Suprapubic skin (tissue), 4 donors: ENCODE measurements at places on chromosomes 4 and X.

DNA sequence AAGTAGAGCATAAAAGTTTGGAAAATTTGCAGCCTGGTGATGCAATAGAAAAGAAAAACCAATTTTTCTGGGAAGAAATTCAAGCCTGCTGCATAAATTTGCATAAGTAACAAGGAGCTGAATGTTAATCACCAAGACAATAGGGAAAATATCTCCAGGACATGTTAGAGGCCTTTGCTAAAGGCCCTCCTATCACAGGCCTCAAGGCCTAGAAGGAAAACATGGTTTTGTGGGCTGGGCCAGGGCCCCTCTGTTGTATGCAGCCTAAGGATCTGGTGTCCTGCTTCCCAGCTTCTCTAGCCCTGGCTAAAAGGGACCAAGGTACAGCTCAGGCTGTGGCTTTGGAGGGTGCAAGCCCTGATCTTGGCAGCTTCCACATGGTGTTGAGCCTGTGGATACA lies 6.2 kb upstream of the RTL3 start:
- no peak for DNase-seq
- no peak overlapping the region for H3K4me3 ChIP-seq
- no peaks in the 10 kb centered on the region for H3K27me3 ChIP-seq
- no peaks in the 10 kb centered on the region for H3K4me1 ChIP-seq
- no peaks in the 10 kb centered on the region for H3K36me3 ChIP-seq

DNA sequence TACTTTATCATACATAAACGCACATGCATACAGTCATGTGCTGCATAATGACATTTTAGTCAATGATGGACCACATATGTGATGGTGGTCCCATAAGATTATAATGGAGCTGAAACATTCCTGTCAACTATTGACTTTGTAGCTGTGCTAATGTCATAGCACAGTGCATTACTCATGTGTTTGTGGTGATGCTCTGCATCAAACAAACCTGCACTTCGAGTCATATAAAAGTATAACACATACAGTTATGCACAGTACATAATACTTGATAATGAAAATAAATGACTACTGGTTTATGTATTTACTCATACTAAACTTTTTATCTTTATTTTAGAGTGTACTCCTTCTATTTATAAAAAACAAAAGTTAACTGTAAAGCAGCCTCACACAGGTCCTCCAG lies 60.5 kb upstream of the MCUB start:
- H3K27ac ChIP-seq = no peak overlapping the region

GRCh38 chr4:168335621-168336020 lies 17.1 kb upstream of the DDX60 start:
- H3K4me1 ChIP-seq = no peaks in the 10 kb centered on the region
- no peak for DNase-seq
- H3K4me3 ChIP-seq = no peak overlapping the region
- H3K27me3 ChIP-seq = no peaks in the 10 kb centered on the region

DNA sequence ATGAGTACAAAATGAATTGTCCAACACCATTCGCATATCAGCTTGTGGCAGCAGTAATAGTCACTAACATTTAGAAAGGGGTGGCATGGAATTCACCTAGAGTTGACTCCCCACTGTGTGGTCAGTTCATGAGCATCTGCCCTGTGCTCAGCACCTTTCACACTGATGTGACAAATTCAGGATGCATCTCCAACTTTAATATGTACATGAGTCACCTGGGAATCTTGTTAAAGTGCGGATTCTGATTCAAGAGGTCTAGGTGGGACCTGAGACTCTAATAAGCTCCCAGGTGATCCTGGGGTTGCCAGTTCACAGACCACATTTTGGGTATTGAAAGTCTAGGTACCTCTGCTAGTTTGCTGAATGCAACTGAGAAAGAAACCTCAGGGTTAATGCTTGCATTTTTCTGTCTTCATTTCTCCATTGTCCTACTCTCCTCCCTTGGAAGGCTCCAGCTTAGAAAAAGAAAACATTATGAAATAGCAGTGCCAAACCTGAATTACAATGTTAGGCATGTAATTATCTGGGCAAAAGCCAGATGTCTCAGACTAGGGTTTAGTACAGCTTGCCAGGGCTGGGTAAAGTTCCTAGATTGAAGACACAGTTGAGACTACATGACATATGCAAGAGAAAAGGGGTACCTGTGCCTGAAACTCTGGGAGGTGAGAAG lies 32.7 kb downstream of the TMSB4X start:
- no peaks in the 10 kb centered on the region for H3K27me3 ChIP-seq
- H3K4me1 ChIP-seq = peaks cover 18% of the 10 kb centered on the region
- DNase-seq = no peak
- no peak overlapping the region for H3K27ac ChIP-seq
- H3K4me3 ChIP-seq = no peak overlapping the region

DNA sequence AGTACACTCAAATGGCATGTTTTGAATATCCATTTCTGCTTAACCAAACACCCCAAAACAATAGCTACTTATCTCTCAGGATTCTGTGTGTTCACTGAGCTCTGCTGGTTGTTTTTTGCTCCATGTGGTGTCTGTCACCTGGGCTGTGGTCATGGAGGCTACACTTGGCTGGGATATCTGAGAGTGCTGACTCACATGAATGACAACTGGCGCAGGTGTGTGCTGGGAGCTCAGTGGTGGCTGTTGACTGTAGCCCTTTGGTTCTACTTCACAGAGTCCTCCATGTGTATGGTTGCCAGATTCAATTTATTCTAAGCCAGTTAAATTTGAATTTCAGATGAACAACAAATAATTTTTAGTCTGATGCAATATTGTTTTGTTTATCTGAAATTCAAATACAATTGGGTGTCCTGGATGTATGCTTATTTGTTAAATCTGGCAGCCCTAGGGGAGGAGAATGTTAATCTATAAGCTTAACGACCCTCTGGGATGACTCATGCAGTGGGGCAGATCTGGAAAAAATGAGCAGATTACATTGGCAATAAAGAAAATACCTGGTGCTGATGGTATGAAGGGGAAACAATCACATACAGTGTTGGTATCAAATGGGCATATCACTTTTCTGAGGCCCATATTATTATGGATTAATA lies 28.2 kb upstream of the TCEAL4 start:
- no peaks in the 10 kb centered on the region for H3K36me3 ChIP-seq
- no peaks in the 10 kb centered on the region for H3K4me1 ChIP-seq
- H3K27ac ChIP-seq = no peak overlapping the region
- H3K4me3 ChIP-seq = no peak overlapping the region
- no peaks in the 10 kb centered on the region for H3K27me3 ChIP-seq

DNA sequence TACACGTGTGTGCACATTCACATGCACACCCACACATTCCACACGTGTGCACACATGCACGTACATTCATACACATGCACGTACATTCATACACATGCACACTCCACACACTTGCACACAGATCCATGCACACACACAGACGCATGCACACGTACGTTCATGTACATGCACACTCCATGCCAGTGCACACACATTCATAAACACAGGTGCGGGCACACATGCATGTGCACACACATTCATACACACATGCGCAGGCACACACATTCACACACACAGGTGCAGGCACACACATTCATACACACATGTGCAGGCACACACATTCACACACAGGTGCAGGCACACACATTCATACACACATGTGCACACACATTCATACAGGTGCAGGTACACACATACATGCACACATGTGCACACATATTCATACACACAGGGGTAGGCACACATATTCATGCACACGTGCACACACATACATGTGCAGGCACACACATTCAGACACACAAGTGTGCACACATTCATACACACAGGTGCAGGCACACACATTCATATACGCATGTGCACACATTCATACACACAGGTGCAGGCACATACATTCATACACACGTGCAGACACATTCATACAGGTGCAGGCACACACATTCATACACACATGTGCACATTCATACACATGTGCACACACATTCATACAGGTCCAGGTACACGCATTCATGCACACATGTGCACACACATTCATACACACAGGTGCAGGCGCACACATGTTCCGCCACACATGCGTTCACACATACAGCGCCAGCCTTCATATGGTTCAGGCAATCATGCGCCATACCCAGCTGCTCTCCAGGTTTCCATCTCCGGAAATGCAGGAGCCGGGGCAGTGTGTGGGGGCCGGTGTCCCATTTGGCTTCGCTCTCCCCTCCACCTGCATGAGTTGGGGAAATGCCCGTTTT lies 124.8 kb downstream of the HMX1 start:
- H3K4me1 ChIP-seq = no peaks in the 10 kb centered on the region
- peaks cover 31% of the 10 kb centered on the region for H3K27me3 ChIP-seq
- no peaks in the 10 kb centered on the region for H3K36me3 ChIP-seq
- H3K27ac ChIP-seq = no peak overlapping the region
- no peak overlapping the region for H3K4me3 ChIP-seq

- H3K4me3 ChIP-seq = no peak overlapping the region
- H3K27ac ChIP-seq = no peak overlapping the region
- H3K27me3 ChIP-seq = no peaks in the 10 kb centered on the region
- no peaks in the 10 kb centered on the region for H3K36me3 ChIP-seq
Measured at GRCh38 chr4:42603862-42604261, 53.0 kb downstream of the ATP8A1 start.

DNA sequence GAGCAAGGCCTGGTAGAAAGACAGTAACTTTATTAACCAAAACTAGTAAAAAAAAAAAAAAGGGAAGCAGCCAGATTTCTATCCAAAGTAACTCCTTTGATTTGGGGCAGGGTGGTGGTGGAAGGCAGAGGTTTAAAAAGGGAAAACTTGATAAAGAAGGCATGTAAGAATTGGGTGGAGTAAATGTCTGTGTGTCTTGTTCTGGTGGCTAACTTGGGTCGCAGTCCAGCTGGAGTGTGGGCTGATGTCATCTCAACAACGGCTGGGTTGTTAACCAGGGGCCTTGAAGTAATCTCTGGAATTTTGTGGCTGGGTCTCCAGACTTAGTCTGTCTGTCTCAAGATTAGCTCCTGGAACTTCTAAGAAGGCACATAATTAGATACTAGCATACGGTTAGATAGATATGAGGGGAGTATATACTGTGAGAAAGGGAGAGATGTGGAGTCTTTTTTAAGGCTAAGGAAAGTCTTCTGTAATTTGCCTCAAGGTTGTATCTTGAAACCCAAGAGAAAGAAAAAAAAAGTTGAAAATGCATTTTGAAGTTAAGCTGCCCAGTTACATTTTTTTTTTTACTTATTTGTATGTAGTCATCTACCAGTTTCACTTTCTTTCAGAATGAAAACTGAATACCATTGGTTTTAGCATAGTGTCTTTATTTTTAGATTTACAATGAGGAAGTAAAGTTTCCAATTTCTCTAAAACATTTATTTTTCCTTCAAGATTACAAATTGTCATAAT lies 48.3 kb downstream of the MTHFD2L start:
- H3K27me3 ChIP-seq = no peaks in the 10 kb centered on the region
- H3K36me3 ChIP-seq = peaks cover 8% of the 10 kb centered on the region
- no peaks in the 10 kb centered on the region for H3K4me1 ChIP-seq
- DNase-seq = no peak

- H3K4me3 ChIP-seq = no peak overlapping the region
- H3K27me3 ChIP-seq = no peaks in the 10 kb centered on the region
- DNase-seq = no peak
- H3K4me1 ChIP-seq = no peaks in the 10 kb centered on the region
- no peak overlapping the region for H3K27ac ChIP-seq
- H3K36me3 ChIP-seq = no peaks in the 10 kb centered on the region
Measured at GRCh38 chr4:76457885-76458284, 22.9 kb downstream of the SHROOM3 start.

GRCh38 chr4:86184901-86185285 lies 175.0 kb downstream of the MAPK10 start:
- no peak overlapping the region for H3K4me3 ChIP-seq
- no peaks in the 10 kb centered on the region for H3K36me3 ChIP-seq
- DNase-seq = no peak
- H3K27ac ChIP-seq = no peak overlapping the region
- no peaks in the 10 kb centered on the region for H3K4me1 ChIP-seq
- no peaks in the 10 kb centered on the region for H3K27me3 ChIP-seq

- no peaks in the 10 kb centered on the region for H3K4me1 ChIP-seq
- no peaks in the 10 kb centered on the region for H3K36me3 ChIP-seq
- DNase-seq = no peak
- H3K27me3 ChIP-seq = no peaks in the 10 kb centered on the region
Measured at GRCh38 chrX:132831336-132831973, 127.0 kb downstream of the HS6ST2 start.

GRCh38 chrX:139172731-139173130 lies 357.8 kb upstream of the F9 start:
- no peak overlapping the region for H3K4me3 ChIP-seq
- no peak for DNase-seq
- no peaks in the 10 kb centered on the region for H3K4me1 ChIP-seq
- no peaks in the 10 kb centered on the region for H3K36me3 ChIP-seq

- H3K27ac ChIP-seq = no peak overlapping the region
- H3K4me1 ChIP-seq = no peaks in the 10 kb centered on the region
- no peaks in the 10 kb centered on the region for H3K27me3 ChIP-seq
- no peak overlapping the region for H3K4me3 ChIP-seq
Measured at GRCh38 chrX:132651421-132652086, 162.7 kb upstream of the MBNL3 start.

DNA sequence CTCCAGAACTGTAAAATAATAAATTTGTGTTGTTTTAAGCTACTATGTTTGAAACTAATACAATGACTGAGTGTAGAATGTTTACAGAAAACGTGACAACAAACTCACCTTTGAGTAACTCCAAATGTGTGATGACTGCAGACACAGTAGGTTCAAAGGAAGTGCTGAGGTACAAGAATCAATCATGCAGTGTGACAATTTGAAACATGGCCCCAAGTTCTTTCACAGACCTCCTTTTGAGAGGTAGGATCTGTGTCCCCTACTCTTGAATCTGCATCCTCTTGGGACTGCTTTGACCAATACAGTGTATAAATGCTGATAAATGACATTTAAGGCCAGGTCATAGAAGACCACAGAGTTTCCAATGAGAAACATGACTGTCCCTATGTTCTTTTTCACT lies 667.7 kb upstream of the DIPK2B start:
- H3K4me1 ChIP-seq = no peaks in the 10 kb centered on the region
- H3K36me3 ChIP-seq = no peaks in the 10 kb centered on the region
- no peak overlapping the region for H3K4me3 ChIP-seq
- H3K27ac ChIP-seq = no peak overlapping the region

DNA sequence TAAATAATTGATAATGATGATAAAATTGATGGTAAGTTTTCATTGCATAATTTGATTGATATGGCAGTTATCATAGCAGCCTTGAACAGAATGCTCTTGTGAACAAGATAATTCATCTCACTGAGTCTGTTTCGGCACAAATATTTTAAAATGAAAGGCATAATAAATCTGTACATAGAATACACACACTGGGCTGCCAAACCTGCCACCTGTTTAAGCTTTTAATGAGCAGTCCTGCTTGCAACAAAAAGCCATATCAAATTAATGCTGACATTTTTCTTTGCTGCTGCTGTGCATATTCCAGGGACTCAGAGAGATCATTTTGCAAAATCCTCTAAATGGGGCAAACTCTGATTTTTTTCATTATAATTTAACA lies 201.1 kb downstream of the ARHGAP24 start:
- H3K36me3 ChIP-seq = no peaks in the 10 kb centered on the region
- H3K4me1 ChIP-seq = peaks cover 20% of the 10 kb centered on the region
- no peak overlapping the region for H3K4me3 ChIP-seq
- no peak for DNase-seq
- no peaks in the 10 kb centered on the region for H3K27me3 ChIP-seq
- no peak overlapping the region for H3K27ac ChIP-seq
